CD4-positive, alpha-beta T cell treated with Interleukin-6 at 100 ng/mL for 8 hours (primary cell): ENCODE measurements at places on chromosomes 1 and 21.

DNA sequence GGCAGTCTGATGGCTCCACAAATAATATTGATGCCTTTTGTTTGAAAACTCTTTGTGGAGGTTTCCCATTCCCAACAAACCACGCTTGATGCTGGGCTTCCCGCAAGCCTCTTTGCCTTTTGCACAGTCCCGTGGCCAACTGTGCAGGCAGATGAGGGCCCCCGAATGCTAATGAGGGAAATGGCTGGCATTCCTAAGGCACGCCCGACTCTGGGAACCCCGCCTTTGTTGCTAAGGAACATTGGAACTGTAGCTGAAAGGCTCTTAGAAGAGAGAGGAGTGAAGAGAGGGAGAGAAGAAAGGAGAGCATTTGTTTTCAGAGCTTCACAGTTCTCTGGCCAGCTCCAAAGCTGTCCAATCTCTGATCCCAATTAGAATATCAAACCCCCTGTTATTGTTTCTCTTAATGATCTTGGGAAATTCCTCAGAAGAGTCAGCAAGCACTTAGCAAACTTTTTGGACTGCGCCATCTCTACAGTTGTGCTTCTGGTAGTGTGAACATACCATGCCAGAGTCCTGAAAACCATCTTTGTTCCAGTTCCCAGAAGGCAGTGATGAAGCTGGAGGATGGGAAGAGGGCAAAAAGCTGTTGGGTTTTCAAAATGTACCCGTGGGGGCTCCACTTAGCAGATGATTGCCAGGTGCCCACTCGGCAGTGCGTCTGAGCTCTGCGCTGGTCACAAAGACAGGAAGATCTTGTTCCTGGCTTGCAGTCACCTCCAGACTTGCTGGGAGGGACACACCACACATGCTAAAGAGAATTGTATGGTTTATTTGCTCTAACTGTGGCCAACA is 60.1 kb upstream of the CYP2J2 start:
- DNase-seq, result no peak

- no peak for DNase-seq
These were observed 34.7 kb downstream of the SCYL3 start for GRCh38 chr1:169859001-169859400.

- no peak for DNase-seq
These were observed 46.1 kb downstream of the RAVER2 start for GRCh38 chr1:64790832-64791487.

GRCh38 chr1:167268347-167268787 is 47.7 kb downstream of the POU2F1 start:
- no peak for DNase-seq

GRCh38 chr1:179090923-179091322 is 9.1 kb downstream of the TOR3A start:
- no peak for DNase-seq

GRCh38 chr1:201262963-201263608 is 20.2 kb upstream of the PKP1 start:
- DNase-seq, result no peak

DNA sequence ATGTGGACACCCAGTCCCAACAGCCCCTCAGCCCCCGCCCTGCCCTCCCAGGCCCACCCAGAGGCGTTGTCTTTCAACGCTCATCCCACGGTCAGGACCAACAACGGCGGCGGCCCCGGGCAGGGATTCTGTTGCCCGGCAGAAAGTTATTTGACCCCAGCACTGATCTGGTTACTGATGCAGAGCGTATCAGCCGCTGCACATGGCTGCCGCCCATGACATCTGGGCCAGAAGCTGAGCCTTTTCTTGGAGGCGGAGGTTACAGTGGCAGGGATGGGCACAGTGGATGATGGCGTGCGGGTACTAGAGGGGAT is 127.1 kb upstream of the ARHGEF16 start:
- no peak for DNase-seq

- DNase-seq, result peak; percentile 56
These were observed 19.7 kb downstream of the CDK18 start for GRCh38 chr1:205523891-205524793.

GRCh38 chr1:82710091-82710490 is 909.4 kb downstream of the ADGRL2 start:
- no peak for DNase-seq

- DNase-seq, result peak; percentile 90
These were observed 12.5 kb downstream of the TRAF3IP3 start for GRCh38 chr1:209768354-209768774.

GRCh38 chr1:15354580-15354965 is 55.1 kb upstream of the EFHD2 start:
- no peak for DNase-seq

DNA sequence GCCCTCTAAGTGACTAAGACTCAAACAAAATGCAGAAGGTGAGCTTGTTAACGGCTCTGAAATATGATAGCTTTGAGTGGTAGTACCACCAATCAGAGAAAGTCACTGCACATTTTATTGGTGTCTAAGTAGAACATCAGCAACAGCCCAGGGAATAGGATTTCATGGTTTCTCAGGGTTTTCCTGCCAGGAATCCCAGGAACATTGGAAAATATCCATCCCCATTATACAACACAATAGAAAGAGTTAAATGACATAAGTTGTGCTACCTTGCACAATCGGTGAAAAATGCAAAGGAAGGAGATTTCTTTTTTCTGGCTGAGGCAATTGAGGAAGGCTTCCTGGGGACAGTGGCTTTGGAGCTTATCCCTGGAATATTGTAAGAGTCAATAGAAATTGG is 283.1 kb downstream of the HLX start:
- DNase-seq, result no peak

- no peak for DNase-seq
These were observed 2.1 kb downstream of the CDC7 start for GRCh38 chr1:91502672-91503184.

DNA sequence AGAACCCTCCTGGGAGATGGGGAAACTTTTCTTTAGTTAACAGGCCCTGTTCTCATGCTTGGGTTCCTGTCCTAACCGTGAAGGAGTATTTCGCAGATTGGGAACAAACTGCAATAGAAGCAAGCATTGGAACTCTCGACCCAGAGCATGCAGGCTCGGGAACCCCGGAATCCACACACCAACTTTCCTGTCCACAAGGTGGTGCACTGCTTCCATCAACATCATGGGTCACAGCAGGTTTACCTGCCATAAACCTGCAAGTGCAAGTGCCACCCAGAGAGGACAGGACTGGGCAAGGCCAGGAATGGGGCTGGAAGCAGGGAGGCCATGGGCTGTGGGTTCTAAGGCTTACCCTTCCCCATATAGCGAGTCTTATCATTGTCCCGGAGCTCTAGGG is 6.9 kb downstream of the ENO1 start:
- no peak for DNase-seq

DNA sequence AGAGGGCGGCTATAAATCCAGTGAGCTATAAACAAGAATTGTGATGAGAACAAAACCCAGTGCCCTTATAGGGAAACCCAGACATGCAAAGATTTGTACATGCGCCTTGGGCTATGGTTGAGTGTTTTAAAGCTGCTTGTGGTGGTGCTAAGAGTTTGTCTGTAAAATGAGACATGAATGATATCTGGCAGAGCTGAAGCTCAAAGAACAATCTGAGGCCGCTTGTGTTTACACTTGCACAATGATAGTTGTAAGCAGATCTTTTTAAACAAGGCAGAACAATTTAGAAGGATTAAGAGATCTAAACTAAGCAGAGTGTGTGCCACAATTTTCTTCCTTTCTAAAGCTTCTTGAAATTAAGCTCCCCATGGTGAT is 80.4 kb upstream of the ADAMTS5 start:
- no peak for DNase-seq

DNA sequence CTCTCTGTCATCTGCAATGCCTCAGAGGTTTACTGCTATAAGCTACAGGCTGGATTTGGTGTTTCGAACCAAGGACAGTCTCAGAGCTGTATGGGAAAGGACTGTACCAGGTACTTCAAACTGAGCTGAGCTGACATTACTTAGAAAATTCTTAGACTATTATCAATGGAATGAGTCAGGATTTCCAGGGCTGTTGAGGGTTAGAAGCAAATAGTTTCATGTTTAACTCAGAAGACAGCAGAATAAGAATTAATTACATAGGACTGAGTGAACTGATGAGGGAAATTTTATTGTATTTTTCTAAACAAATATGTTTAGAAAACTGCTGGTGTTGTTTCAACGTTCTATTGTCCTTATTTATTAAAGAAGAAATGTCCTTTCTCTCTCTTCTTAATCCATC is 74.3 kb upstream of the CAPZB start:
- no peak for DNase-seq

DNA sequence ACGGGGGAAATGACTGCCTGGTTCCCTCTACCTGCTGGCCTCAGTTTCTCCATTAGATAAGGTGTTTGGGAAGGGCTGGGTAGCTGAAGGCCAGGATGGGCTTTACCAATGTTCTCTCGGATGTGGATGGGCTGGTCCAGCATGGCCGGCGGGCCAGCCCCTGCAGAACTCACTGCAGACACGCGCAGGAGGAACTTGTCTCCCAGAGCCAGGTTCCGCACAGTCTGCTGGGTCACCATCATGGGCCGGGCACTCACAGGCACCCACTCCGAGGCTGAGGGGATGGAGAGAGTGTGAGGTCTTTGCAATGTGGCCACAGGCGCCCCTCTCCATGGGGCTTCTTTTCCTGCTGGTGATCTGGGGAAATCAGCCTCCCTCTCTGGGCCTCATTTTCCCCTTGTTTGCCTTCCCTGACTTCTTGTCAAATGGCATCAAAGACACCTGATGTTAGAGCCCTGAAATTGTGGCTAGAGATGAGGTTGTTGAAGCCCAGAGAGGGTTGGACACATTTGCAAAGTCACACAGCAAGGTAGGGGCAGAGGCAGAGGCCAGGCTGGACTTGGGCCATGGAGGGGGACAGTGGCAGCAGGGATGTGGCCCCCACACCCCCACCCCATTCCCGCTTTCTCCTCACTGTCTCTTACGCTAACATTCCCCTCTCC is 1.2 kb downstream of the MYBPH start:
- no peak for DNase-seq

- DNase-seq, result no peak
These were observed 9.0 kb downstream of the NSL1 start for GRCh38 chr1:212782422-212783154.

GRCh38 chr1:61647142-61647541 is 77.8 kb downstream of the TM2D1 start:
- no peak for DNase-seq

- no peak for DNase-seq
These were observed 45.0 kb upstream of the BCL10 start for GRCh38 chr1:85321237-85321964.

- no peak for DNase-seq
These were observed 548.2 kb upstream of the ADGRL4 start for GRCh38 chr1:79554688-79555087.

GRCh38 chr1:6597777-6598131 is 4.9 kb downstream of the KLHL21 start:
- DNase-seq, result no peak

- DNase-seq, result no peak
These were observed 70.5 kb downstream of the CD34 start for GRCh38 chr1:207840380-207840779.

- no peak for DNase-seq
These were observed 22.3 kb downstream of the CEP104 start for GRCh38 chr1:3834701-3835100.

- DNase-seq, result no peak
These were observed 6.0 kb upstream of the SLC27A3 start for GRCh38 chr1:153769221-153769620.

DNA sequence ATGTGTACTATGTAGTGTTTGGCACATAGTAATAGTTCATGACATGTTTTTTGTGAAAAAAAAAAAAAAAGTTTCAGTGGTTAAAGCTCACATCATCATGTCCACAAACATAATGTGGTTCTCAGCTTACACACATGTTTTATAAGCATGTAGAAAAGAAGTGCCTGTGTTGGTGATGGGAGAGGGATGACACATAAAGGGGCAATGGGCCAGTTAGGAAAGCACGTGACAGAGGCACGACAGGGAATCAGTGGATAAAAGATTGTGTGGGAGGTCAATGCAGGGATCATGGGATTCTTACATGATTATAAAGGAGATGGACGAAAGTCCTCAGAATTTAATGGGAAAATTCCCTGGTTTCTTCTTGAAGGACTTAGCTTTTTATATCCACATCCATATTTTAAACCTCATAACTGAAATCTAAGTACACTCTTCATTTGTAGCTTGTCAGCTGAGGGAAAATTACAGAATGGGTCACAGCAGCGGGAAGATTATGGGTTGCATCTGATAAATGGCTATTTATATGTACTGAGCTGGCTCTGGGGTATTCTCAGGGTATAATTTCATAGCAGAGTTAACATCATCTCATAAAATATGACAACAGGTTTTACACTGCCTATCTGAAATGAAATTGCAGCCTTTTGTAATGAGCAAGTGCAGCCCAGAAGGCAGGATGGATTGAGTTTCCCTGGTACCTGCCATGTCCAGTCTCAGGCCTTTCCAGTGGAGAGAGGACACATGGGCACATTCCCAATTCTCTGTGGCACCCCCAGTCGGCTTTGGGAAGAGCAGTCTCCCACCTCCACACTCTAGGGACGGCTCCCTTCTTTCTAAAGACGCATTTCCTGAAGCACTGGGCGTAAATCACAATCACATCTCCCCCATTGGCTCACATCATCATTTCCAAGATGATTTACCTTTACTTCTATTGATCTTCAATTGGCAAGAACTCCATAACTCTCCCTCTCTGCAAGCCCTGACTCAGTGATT is 42.3 kb upstream of the NHLH2 start:
- DNase-seq, result no peak

DNA sequence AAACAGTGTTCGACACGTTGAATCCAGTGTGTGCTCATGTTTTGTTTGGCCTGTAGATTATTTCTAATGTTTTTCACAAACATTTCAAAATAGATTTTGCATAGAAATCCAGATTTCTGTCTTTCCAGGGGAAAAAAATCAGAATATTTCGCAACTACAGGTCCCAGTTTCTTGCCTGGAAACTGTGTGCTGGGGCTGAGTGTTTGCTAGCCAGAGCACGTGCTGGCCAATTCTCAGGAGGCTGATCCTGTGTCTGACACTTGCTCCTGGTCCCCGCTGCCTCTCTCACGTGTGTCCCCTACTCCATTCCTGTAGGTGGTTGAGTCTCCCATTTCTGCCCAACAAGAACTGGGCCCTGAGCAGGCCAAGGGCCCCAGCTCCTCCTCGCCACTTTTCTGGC is 2.4 kb downstream of the MAB21L3 start:
- DNase-seq, result no peak

GRCh38 chr1:71364236-71364635 is 283.4 kb upstream of the ZRANB2 start:
- DNase-seq, result no peak

DNA sequence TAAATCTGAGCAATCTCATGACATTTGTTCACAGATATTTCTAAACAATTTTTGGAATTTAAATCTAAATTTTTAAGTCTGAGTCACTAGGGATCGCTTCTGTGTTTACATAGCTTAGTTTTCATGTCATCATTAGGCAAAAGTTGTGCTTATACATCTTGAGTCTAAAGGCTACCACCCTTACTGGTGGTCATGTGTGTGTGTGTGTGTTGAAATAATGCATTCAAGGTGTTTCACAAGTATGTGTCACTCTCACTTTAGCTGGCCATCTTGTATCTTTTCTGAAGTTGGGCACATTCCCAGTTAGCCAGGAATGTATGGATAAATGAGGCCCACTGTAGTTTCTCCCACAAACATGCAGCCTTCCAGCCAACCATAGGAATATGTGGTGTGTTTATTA is 1162.5 kb upstream of the PRMT6 start:
- no peak for DNase-seq

- DNase-seq, result no peak
These were observed 15.2 kb downstream of the ADSS2 start for GRCh38 chr1:244436336-244437085.
